NCI-H1092 (cell line): ENCODE measurements at places on chromosomes 5 and 9.
A peak's percentile ranks its signal among the peaks of the same experiment; 100 is the strongest.

- DNase-seq, result no peak
These were observed 484.0 kb downstream of the ZNF608 start for GRCh38 chr5:124262470-124262869.

DNA sequence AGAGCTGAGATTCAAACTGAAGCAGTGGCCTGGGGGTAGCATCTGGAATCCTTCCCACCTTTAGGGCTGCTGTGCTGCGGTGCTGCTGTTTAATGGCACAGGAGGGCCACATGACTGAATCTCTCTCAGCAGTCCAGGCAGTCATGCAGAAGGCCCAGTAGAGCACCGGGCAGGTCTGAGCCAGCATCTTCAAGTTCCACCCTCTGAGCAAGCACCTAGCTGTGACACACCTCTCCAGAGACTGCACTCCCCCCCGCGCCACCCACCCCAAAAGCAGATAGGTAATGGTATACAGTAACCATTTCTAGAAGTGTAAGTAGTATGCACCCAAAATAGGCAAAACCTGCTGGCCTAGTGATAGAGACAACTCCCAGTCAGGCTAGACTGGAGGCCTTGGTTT, 8.2 kb downstream of the IL4 start:
- no peak for DNase-seq

GRCh38 chr9:15485836-15486666, 24.7 kb downstream of the PSIP1 start:
- DNase-seq, result no peak

DNA sequence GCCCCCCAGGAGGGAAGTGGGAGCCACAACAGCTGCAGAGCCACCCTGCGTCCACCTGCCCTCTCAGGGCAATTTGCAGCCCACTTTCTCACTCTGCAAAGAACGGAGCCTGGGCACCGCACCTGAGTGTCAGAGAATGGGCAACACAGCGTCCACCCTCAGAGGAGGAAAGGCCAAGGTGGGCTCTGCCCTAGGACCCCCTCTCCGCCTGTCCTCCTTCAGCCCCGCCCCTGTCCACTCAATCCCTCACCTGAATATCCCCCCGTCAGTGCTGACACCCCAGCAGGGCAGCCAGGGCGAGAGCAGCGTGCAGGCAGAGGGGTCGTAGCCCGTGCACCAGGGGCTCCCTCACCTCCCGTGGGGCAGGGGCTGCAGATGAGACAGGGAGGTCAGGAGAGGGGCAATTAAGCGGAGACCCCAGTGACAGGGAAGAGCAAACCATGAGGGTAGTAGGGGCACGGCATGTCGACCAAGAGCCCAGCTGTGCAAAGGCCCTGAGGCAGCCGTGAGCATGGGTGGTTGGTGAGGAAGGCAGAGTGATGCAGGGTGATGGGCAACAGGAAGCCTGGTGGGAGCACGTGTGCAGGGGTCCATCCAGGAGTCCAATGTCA, 140.3 kb downstream of the OLFM1 start:
- no peak for DNase-seq

- no peak for DNase-seq
These were observed 115.7 kb downstream of the NFIB start for GRCh38 chr9:14198047-14198840.

DNA sequence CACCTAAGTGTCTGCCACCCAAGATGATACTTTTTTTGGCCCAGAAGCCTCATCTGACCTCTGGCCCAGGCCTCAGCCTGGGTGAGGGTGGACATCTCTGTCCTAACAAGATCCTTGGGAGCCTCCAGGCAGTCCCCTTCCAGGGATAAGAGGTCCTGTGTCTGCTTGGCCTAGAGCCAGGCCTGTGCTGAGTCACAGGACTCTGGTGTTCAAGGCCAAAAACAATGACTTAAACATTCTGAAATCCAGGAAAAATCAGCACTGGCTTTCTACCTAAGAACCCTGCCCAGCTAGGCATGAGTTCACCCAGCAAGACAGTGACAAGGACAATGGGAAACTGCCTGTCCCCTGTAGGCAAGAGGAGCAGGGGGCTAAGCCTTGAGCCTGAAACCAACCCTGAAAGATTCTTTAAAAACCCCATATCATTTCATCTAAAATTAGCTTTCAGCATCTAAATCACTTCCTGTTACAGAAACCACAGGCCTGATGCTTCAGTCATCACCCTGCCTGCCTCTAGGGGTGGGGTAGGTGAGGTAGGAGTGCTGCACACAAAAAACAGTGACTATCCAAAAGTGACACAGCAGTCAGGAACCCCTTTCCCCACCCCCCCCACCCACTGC, 29.9 kb downstream of the CSF2 start:
- no peak for DNase-seq

- no peak for DNase-seq
These were observed 1.8 kb downstream of the CCL28 start for GRCh38 chr5:43410414-43410813.

- no peak for DNase-seq
These were observed 22.1 kb upstream of the GRPEL2 start for GRCh38 chr5:149323210-149323609.

- DNase-seq, result no peak
These were observed 117.1 kb upstream of the DAB2 start for GRCh38 chr5:39541920-39542319.

DNA sequence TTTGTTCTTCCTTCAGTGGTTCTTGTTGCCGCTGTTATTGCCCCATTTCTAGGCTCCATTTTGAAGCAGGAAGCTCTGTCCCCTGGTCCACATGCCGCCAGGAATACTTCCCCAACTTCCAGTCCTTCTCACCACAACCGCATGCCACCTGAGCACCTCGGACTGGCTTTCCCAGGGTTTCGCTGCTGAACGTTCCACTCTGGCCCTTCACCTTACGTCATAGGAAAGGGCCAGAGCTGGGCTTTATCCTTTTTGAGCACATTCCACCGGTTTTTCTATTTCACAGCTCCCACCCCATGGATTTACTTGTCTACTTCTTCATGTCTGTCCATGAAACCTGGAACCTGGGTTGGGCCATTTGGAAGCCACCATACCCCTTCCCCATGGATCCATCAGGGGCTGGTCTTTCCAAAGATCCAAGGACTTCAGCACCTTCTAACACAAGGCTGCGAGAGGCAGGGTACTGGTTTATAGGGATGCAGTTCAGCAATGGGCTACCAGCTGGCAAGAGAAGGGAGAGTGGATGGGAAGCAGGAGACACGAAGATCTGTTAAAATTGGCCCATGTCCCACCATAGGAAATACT, 557.4 kb downstream of the BNC2 start:
- DNase-seq, result no peak

GRCh38 chr9:81534138-81534875, 155.0 kb downstream of the TLE1 start:
- DNase-seq, result no peak

DNA sequence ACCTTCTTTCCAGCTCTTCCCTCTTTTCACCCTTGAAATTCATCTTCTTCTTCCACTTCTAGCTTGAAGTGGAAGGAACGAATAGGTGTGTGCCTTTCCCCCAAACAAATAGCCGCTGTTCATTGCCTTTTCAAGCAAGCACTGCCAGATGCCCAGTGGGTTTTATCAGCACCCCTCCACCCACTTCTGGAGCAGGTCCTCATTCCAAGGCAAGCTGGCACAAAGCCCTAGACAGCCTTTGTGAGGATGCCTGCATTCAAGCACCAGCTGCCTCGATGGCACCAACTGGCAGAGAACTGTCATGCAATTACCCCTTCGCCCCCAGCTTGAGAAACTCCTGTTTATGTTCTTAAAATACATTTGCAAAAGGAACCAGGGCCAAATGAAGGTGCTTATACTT, 36.5 kb downstream of the SERINC5 start:
- DNase-seq, result peak; percentile 63

DNA sequence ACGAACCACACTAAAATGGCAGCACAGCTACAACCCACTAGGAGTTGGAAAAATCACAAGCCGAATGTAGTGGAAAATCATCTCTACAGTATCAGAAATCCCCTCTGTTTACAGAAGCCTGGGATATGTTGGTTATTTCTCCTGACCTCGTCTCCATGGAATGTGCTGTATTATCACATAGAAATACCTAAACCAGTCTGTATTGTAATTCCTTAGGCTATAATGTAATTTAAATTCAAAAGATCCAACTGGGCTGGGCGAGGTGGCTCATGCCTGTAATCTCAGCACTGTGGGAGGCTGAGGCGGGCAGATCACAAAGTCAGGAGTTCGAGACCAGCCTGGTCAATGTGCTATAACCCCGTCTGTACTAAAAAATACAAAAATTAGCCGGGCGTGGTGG, 244.8 kb upstream of the MPDZ start:
- DNase-seq, result no peak

GRCh38 chr5:17223367-17224185, 6.1 kb downstream of the BASP1 start:
- no peak for DNase-seq

DNA sequence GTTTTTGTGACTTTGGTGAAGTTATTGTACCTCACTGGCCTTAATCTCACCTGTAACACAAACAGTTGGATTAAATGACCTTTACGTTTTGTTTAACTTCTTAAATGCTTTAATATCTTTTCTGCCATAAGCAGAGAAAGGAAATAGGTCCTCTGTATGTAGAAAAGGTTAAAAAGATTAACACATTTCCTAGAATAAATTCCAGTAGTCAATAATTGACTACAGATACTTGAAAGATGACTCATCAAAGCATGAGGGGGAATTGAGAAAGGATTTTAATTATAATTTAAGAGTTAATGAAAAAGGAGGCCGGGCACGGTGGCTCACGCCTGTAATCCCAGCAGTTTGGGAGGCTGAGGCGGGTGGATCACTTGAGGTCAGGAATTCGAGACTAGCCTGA, 35.8 kb upstream of the CMYA5 start:
- no peak for DNase-seq

DNA sequence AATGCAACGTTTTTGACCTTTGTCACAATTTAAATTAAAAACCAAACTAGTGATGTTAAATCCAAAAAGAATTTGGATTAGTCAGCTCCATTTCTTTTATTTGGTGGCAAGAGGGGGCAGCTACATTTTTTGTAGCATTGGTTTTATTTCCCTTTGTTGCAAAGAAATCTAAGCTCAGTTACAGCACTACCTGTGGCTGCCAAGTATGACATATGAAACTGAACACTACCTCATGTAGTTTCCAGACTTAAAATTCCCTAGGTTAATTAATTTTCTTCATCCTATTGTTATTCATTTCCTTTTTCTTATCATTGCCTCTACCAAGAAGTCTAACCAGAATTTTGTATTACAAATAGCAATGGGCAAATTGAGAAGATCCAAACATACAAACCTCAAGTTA, 393.5 kb downstream of the BRINP1 start:
- no peak for DNase-seq

GRCh38 chr9:24587883-24588282, 42.2 kb upstream of the IZUMO3 start:
- no peak for DNase-seq

GRCh38 chr5:172637110-172637580, 3.9 kb upstream of the NEURL1B start:
- DNase-seq, result no peak

DNA sequence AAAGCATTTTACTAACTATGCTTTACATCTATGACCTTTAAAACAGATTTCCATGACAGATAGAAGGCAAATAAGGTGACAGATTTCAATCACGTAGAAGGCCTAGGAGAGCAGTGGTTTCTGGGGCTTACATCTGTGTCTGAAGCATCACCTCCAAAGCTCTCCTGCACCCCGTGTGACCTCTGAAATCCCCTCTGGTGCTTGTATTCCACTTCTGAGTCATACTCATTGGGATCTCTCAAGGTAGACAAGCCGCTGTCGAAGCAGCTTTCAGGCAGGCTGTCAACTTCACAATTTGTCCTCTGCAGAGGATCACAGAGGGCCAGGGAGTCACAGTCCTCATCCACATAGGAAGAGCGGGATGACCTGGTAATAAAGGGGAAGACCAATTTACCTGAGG, 62.2 kb downstream of the RASEF start:
- no peak for DNase-seq

- DNase-seq, result peak; percentile 66
These were observed 88.8 kb upstream of the EQTN start for GRCh38 chr9:27385606-27386322.

DNA sequence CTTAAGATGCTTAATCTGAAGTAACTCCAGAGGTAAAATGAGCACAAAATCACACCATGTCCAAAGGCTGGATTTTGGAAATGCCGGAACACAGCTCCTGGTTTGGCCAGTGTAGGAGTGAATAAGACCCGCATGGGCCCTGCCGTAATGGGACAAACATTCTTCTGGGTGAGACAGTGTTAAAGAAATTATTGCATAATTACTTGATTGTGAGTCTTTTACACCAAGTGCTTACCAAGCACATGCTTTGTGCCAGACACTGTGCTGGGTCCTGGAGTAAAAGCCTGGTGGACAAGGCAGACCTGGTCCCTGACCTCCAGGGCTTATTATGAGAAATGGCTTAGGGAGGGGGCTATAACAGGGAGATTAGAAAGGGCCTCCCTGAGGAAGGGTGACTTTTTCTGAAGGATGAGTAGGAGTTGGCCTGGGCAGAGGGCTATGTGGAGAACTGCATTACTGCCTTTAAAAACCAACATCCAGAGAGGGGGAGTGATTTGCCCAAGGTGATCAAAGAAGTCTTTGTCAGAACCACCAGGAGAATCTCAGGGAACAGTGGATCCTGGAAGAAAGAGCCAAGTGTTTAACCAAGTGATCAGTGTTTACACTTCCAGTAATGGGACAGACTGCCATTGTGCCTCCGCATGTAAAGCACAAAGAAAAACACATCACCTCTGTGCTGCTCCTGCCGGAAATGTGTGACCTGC, 3.5 kb downstream of the PDE6A start:
- DNase-seq, result no peak

DNA sequence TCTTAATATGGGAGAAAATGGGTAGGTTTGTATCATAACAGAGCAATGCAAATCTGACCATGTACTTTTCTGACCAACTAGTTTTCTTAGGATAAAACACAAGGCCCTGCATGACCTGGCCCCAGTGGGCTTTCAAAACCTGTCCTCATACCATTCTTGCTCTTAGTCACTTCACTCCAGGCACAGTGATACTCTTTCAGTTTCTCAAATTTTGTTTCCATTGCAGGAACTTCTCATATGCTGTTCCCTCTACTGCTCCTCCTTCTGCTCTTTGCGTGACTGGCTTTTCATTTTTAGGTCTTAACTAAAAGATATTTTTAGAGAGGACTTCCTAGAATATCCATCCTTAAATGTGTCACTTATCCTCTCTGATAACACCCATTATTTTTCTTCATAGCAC, 112.4 kb downstream of the INIP start:
- DNase-seq, result no peak

GRCh38 chr9:130665431-130666392, 1.3 kb downstream of the PRDM12 start:
- DNase-seq, result no peak

DNA sequence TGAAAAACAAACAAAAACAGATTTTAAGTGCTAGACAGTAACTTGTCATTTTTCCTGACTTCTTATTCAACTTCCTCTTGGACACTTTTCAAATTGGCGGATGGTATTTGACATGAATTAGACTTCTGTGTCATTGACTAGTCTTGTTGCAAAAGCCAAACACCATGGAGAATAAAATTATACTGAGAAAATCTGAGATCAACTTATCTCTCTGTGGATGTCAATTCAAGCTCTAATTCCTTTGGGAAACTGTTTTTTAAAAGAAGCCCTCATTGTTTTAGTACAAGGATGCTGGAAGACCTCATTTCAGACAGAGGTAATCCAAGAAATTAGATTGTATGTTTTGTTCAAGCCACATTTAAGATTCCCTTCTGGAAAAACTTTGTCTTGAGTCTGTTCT, 831.0 kb downstream of the SEMA5A start:
- no peak for DNase-seq
